ENCODE measurements at places on chromosomes 12 and 14. TPM values are rescaled to one million over a fixed set of nuclear protein-coding genes. Genes with fewer than 3 reads are reported as not detected.

- no peak for DNase-seq
Observed at GRCh38 chr14:35877276-35877675, 51.1 kb downstream of the BRMS1L start.

The DDX54 gene
- 40.2 TPM for total RNA-seq

- no peak for DNase-seq
Observed at GRCh38 chr14:94161981-94162380, 12.1 kb upstream of the PPP4R4 start.

DNA sequence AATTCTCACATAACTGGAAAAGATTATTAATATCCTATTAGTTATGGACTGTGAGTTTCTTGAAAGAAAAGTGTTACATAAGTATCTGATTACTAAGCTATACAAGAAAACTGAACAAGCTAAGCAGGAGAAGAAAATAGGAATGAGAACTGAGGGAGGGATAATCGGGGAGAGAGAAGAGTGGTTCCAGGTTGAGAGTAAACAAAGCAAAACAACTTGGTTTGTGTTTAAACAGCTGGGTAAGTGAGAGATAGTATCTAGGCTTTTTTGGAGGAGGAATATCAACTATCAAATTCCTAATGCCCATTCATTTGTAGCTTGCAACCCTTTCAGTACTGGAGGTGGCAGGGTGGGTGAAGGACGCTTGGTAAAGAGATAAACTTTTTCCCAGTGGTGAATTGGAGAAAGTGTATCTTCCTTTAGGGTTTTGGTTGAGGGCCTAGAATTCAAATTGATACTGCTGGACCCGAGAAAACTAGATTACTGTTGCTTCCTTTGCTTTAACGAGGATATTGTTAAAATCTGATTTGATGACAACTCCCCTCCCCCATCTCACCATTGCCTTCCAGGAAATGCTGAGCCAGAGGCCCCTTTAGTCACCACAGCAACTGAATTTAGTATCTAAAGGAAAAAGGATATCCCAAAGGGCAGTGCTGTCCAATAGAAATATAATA, 2.0 kb upstream of the SLC2A3 start:
- peak; percentile 79 for DNase-seq

The KRT71 gene
- not detected for total RNA-seq

The TSPAN8 gene
- not detected for total RNA-seq

The IL22 gene
- not detected for total RNA-seq

- DNase-seq: peak; percentile 19
Observed at GRCh38 chr12:117158096-117158495, 32.2 kb downstream of the FBXO21 start.

The CLEC1B gene
- not detected for total RNA-seq

DNA sequence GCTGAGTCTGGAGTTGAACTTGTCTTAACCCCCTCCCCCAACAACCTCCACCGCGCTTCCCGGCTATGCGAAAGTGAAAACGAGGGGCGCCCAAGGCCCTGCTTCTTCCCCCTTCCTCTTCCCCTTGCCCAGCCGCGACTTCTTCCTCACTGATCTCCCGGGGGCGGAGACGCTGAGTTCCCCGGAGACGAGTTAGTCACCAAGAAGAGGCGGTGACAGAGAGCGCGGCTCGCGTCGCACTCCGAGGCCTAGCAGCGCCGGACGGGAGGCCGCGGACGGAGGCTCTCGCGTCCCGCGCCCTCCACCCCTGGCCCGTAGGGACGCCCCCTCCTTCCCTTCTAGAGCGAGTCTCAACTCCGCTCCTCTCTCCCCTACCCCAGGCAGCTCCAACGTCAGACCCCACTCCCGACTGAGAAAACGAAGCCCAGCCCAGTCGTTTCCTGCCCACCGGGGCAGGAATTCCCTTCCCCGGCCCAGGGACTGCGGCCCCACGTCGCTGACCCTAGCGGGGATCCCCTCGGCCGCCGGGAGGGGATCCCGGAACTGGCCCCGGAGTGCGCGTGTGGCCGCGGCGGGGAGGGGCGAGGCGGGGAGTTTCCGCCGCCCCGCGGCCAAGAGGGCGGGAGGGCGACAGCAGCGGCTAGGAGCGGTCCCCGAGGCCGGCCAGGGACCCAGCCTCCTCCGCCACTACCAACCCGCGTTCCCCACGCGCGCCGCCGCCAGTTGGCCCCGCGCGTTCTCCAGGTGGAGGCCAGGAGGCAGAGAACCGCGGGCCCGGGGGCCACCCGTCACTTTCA, 1.4 kb downstream of the BAZ1A start:
- peak; percentile 92 for DNase-seq
